ENCODE measurements at places on chromosomes 4 and X. TPM values are rescaled to one million over a fixed set of nuclear protein-coding genes. Genes with fewer than 3 reads are reported as not detected.

GRCh38 chr4:89681219-89681618, 155.7 kb downstream of the SNCA start:
- H3K27me3 ChIP-seq, result no peaks in the 10 kb centered on the region
- DNase-seq, result no peak
- no peaks in the 10 kb centered on the region for H3K4me1 ChIP-seq
- H3K36me3 ChIP-seq, result no peaks in the 10 kb centered on the region

GRCh38 chr4:185870366-185870765, 58.4 kb upstream of the SORBS2 start:
- H3K4me1 ChIP-seq, result peaks cover 17% of the 10 kb centered on the region
- DNase-seq, result no peak
- no peak overlapping the region for H3K27ac ChIP-seq
- H3K36me3 ChIP-seq, result no peaks in the 10 kb centered on the region
- no peaks in the 10 kb centered on the region for H3K27me3 ChIP-seq

GRCh38 chrX:118807151-118808017, 16.2 kb upstream of the ZCCHC12 start:
- H3K27me3 ChIP-seq, result no peaks in the 10 kb centered on the region
- no peak overlapping the region for H3K27ac ChIP-seq
- H3K36me3 ChIP-seq, result no peaks in the 10 kb centered on the region
- no peaks in the 10 kb centered on the region for H3K4me1 ChIP-seq
- H3K4me3 ChIP-seq, result no peak overlapping the region
- peak; percentile 18 for DNase-seq

GRCh38 chr4:159002950-159003349, 99.9 kb upstream of the RAPGEF2 start:
- no peak overlapping the region for H3K4me3 ChIP-seq
- H3K27me3 ChIP-seq, result no peaks in the 10 kb centered on the region
- H3K27ac ChIP-seq, result peak overlapping the region; percentile 33
- peak; percentile 69 for DNase-seq
- H3K4me1 ChIP-seq, result peaks cover 12% of the 10 kb centered on the region
- H3K36me3 ChIP-seq, result no peaks in the 10 kb centered on the region

GRCh38 chrX:12701628-12702027, 89.6 kb upstream of the PRPS2 start:
- peak; percentile 24 for DNase-seq
- H3K4me1 ChIP-seq, result no peaks in the 10 kb centered on the region
- no peak overlapping the region for H3K4me3 ChIP-seq
- no peaks in the 10 kb centered on the region for H3K27me3 ChIP-seq
- no peaks in the 10 kb centered on the region for H3K36me3 ChIP-seq

- H3K27me3 ChIP-seq, result no peaks in the 10 kb centered on the region
- H3K4me3 ChIP-seq, result no peak overlapping the region
- H3K4me1 ChIP-seq, result no peaks in the 10 kb centered on the region
- H3K36me3 ChIP-seq, result no peaks in the 10 kb centered on the region
- H3K27ac ChIP-seq, result no peak overlapping the region
These were observed 10.8 kb upstream of the NR3C2 start for GRCh38 chr4:148452970-148453369.

- no peaks in the 10 kb centered on the region for H3K27me3 ChIP-seq
- peaks cover 23% of the 10 kb centered on the region for H3K4me1 ChIP-seq
These were observed 54.3 kb upstream of the TET2 start for GRCh38 chr4:105092356-105092755.

- no peaks in the 10 kb centered on the region for H3K27me3 ChIP-seq
- H3K36me3 ChIP-seq, result no peaks in the 10 kb centered on the region
- no peaks in the 10 kb centered on the region for H3K4me1 ChIP-seq
- H3K27ac ChIP-seq, result no peak within 1 kb of the TSS
These were observed at the start of gene EFHC2 for GRCh38 chrX:44343412-44344141. Gene EFHC2, minus strand, starts transcription at chrX:44343672. Its CDS starts 84 bp downstream, at chrX:44343588.

- no peak for DNase-seq
- H3K27me3 ChIP-seq, result no peaks in the 10 kb centered on the region
- no peak overlapping the region for H3K27ac ChIP-seq
- peaks cover 13% of the 10 kb centered on the region for H3K4me1 ChIP-seq
These were observed 45.5 kb upstream of the RBM47 start for GRCh38 chr4:40675166-40675565.

GRCh38 chr4:113447769-113448168, 313.8 kb downstream of the CAMK2D start:
- peaks cover 28% of the 10 kb centered on the region for H3K4me1 ChIP-seq
- H3K36me3 ChIP-seq, result no peaks in the 10 kb centered on the region
- DNase-seq, result no peak
- H3K4me3 ChIP-seq, result no peak overlapping the region
- H3K27me3 ChIP-seq, result no peaks in the 10 kb centered on the region
- no peak overlapping the region for H3K27ac ChIP-seq

DNA sequence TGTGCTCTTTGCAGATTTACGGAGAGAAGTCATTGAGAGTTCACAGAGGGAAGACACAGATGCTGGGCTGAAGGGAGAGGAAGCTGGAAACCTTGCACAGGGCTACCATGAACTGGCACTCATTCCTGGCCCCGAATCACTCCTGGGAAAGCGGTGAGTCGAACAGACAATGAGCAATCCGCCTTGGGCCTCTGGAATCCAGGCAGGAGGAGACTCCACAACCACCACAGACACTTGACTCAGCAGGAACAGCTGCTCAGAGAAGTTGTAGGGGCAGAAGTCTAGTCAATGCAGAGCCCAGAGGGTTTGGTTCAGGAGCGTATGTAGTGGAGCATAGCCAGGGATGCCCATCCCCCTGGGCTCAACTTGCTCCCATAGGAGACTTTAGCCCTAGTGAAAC, 62.8 kb upstream of the GRIA3 start:
- H3K27ac ChIP-seq, result no peak overlapping the region
- peak; percentile 44 for DNase-seq
- no peaks in the 10 kb centered on the region for H3K36me3 ChIP-seq
- H3K4me3 ChIP-seq, result no peak overlapping the region
- H3K27me3 ChIP-seq, result no peaks in the 10 kb centered on the region
- H3K4me1 ChIP-seq, result no peaks in the 10 kb centered on the region

DNA sequence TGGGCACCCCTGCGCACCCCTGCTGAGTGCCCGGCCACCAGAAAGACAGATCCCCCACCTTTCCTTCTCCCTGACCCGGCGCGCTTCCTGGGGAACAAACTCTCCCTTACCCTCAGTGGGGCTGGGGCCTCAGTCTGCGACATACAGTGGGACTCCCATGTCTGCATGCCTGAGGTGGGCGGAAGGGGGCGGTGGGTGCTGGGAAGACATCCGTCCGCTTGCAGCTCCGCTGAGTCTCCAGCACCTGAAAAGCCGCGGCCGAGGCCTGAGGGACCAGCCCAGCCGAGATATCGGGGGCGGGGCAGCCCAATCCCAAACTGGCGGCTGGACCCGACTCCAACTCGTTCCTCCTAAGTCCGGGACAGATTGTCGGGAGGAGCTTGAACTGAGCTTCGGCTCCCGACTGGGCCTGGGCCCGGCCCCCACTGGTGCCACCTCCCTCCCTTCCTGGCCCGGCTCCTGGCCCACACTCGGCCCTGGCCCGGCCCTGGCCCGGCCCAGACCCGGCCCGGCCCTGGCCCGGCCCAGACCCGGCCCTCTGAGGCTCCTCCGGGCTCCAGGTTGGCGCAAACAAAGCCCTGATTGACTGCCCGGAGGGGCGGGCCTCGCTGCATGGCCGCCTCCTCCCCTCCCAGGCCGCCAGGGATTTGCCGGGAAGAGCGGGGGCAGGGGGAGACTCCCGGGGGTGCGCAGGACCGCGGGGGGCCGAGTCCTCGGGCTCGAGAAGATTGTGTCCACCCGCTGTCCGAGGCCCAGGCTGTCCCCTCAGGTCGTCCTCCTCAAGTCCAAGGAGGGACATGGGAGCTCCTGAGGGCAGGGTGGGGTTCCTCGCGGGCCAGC, 877 bp upstream of the SLC16A2 start:
- peak overlapping the region; percentile 66 for H3K4me3 ChIP-seq
- no peaks in the 10 kb centered on the region for H3K36me3 ChIP-seq
- peak overlapping the region; percentile 67 for H3K27ac ChIP-seq
- DNase-seq, result peak; percentile 54
- H3K4me1 ChIP-seq, result peaks cover 14% of the 10 kb centered on the region

GRCh38 chr4:137700072-137700471, 167.8 kb upstream of the PCDH18 start:
- no peaks in the 10 kb centered on the region for H3K36me3 ChIP-seq
- H3K27ac ChIP-seq, result no peak overlapping the region
- no peak overlapping the region for H3K4me3 ChIP-seq

GRCh38 chrX:79371640-79372039, 4.5 kb upstream of the ITM2A start:
- no peaks in the 10 kb centered on the region for H3K27me3 ChIP-seq
- no peaks in the 10 kb centered on the region for H3K36me3 ChIP-seq
- no peak for DNase-seq
- no peak overlapping the region for H3K4me3 ChIP-seq
- no peak overlapping the region for H3K27ac ChIP-seq
- no peaks in the 10 kb centered on the region for H3K4me1 ChIP-seq

- H3K4me1 ChIP-seq, result no peaks in the 10 kb centered on the region
- no peak overlapping the region for H3K27ac ChIP-seq
- no peak overlapping the region for H3K4me3 ChIP-seq
- no peaks in the 10 kb centered on the region for H3K27me3 ChIP-seq
These were observed 1153.8 kb downstream of the STIM2 start for GRCh38 chr4:28014469-28014868.

GRCh38 chr4:36385951-36386571, 104.6 kb downstream of the DTHD1 start:
- no peaks in the 10 kb centered on the region for H3K36me3 ChIP-seq
- DNase-seq, result no peak
- no peak overlapping the region for H3K4me3 ChIP-seq
- H3K4me1 ChIP-seq, result no peaks in the 10 kb centered on the region
- no peaks in the 10 kb centered on the region for H3K27me3 ChIP-seq

DNA sequence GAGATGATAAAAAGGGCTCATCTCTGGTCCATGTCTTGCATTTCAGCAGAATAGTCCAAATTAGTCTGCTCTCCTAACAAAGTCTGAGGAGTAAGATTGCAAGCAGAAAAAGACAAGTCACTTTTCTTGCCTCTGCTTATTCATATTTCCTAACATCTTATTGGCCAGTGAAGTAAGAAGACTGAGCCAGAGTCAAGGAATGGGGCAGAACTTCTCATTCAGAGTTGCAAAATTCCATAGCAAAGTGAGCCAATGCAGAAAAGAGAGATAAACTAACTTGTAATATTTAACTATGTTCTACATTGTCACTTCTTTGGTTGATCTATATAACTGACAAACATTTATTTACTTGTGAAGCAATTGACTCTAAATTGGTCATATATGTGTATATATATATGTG, 2304.0 kb downstream of the ARAP2 start:
- no peaks in the 10 kb centered on the region for H3K27me3 ChIP-seq
- H3K36me3 ChIP-seq, result no peaks in the 10 kb centered on the region
- H3K4me3 ChIP-seq, result no peak overlapping the region
- H3K27ac ChIP-seq, result no peak overlapping the region
- no peaks in the 10 kb centered on the region for H3K4me1 ChIP-seq

- no peaks in the 10 kb centered on the region for H3K27me3 ChIP-seq
- no peaks in the 10 kb centered on the region for H3K36me3 ChIP-seq
- H3K4me1 ChIP-seq, result no peaks in the 10 kb centered on the region
- H3K27ac ChIP-seq, result no peak overlapping the region
These were observed 169.0 kb downstream of the ZNF330 start for GRCh38 chr4:141389649-141390048.

- H3K27me3 ChIP-seq, result no peaks in the 10 kb centered on the region
- no peak overlapping the region for H3K4me3 ChIP-seq
- no peak for DNase-seq
- no peaks in the 10 kb centered on the region for H3K36me3 ChIP-seq
- no peaks in the 10 kb centered on the region for H3K4me1 ChIP-seq
- no peak overlapping the region for H3K27ac ChIP-seq
These were observed 117.9 kb downstream of the INPP4B start for GRCh38 chr4:142728233-142728632.

DNA sequence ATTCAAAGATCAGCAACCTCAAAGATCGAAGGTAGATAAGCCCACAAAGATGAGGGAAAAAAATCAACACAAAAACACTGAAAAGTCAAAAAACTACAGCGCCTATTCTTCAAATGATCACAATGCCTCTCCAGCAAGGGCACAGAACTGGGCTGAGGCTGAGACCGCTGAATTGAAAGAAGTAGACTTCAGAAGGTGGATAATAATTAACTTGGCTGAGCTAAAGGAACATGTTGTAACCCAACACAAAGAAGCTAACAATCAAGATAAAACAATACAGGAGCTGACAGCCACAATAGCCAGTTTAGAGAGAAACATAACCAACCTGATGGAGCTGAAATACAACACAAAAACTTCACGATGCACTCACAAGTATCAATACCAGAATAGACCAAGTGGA, 231.1 kb downstream of the STPG2 start:
- H3K36me3 ChIP-seq, result no peaks in the 10 kb centered on the region
- H3K27me3 ChIP-seq, result no peaks in the 10 kb centered on the region
- H3K4me3 ChIP-seq, result no peak overlapping the region

GRCh38 chrX:40663078-40663740, 15.8 kb upstream of the CXorf38 start:
- H3K4me1 ChIP-seq, result no peaks in the 10 kb centered on the region
- no peak overlapping the region for H3K4me3 ChIP-seq
- no peak for DNase-seq
- H3K36me3 ChIP-seq, result peaks cover 16% of the 10 kb centered on the region

DNA sequence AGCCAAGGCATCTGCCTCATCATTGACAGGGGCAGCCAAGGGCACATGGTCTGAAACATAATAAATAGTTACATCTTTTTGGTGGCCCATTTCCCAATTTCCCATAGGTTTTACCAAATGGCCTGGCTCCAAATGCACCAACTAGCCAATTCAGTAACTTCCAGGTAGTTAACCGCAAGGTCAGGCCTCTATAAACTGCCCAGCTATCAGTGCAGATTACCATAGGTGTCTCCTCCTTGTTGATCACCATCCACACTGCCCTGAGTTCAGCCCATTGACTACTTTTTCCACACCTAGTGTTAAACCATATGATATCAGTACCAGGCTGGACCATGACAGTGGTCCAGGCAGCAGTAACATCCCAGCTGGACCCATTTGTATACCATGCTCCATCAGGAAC, 1145.1 kb upstream of the POU3F4 start:
- H3K4me1 ChIP-seq, result no peaks in the 10 kb centered on the region
- no peaks in the 10 kb centered on the region for H3K27me3 ChIP-seq
- H3K4me3 ChIP-seq, result no peak overlapping the region
- no peak for DNase-seq
- H3K27ac ChIP-seq, result no peak overlapping the region

GRCh38 chr4:12452291-12452690, 1023.6 kb upstream of the HS3ST1 start:
- H3K4me3 ChIP-seq, result no peak overlapping the region
- no peaks in the 10 kb centered on the region for H3K4me1 ChIP-seq
- H3K36me3 ChIP-seq, result no peaks in the 10 kb centered on the region
- no peak overlapping the region for H3K27ac ChIP-seq

DNA sequence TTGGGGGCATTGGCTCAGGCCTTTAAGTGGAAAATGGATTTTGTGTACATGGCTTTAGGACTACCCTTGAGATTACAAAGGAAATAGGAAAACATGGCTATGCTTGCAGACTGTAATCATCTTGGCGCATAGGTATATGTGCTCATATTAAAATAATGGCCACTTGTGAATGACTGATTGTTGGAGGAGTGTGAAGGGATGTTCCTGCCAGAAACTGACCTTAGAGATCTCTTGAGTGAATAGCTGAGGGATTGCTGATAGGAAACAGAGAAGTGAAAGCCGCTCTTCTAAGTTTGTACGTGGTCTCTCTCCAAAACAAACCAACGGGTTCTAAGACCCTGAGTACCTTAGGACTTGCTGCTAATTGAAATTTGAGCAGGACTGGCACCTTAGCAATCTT, 186.0 kb downstream of the MGST2 start:
- no peaks in the 10 kb centered on the region for H3K27me3 ChIP-seq
- H3K4me3 ChIP-seq, result no peak overlapping the region
- H3K36me3 ChIP-seq, result no peaks in the 10 kb centered on the region
- no peaks in the 10 kb centered on the region for H3K4me1 ChIP-seq
- H3K27ac ChIP-seq, result no peak overlapping the region
- no peak for DNase-seq

Gene BLOC1S4
- 20.9 TPM for total RNA-seq

Gene REST
- 74.8 TPM for total RNA-seq

Gene LRIT3
- total RNA-seq, result 0.11 TPM

Gene L1CAM
- 347 TPM for total RNA-seq

Gene ZDHHC15
- total RNA-seq, result 0.77 TPM

Gene KDR
- total RNA-seq, result 2.5 TPM

Gene HPSE
- total RNA-seq, result 0.75 TPM

Measured in astrocyte (in vitro differentiated cells and primary cell).